ENCODE measurements at places on chromosomes 5 and 9.

GRCh38 chr9:127173063-127173462, 50.6 kb upstream of the ANGPTL2 start:
- DNase-seq = no peak

GRCh38 chr9:114285166-114285867, 37.6 kb upstream of the ORM1 start:
- DNase-seq = peak; percentile 29

DNA sequence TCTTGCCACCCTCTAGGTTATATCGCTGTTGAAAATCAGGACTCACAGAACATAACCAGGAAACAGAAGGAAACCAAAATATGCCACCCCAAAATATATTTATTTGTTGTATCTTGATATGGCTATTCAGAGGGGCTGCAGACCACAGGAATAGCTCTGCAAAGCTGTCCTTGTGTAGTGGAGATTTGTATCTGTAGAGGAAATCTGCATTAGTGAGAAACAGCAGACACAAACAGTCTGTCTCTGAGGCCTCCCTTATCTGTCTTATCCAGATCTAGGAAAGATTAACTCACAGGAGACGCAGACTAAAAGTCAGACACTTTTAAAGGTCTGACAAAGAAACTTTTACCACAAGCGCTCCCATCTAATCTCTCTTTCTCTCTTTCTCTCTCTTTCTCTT, 54.1 kb upstream of the CEMIP2 start:
- peak; percentile 71 for DNase-seq

- peak; percentile 61 for DNase-seq
Observed at GRCh38 chr5:173772384-173773059, 115.6 kb upstream of the CPEB4 start.

- no peak for DNase-seq
Observed at GRCh38 chr5:143448518-143448917, 45.0 kb upstream of the NR3C1 start.

DNA sequence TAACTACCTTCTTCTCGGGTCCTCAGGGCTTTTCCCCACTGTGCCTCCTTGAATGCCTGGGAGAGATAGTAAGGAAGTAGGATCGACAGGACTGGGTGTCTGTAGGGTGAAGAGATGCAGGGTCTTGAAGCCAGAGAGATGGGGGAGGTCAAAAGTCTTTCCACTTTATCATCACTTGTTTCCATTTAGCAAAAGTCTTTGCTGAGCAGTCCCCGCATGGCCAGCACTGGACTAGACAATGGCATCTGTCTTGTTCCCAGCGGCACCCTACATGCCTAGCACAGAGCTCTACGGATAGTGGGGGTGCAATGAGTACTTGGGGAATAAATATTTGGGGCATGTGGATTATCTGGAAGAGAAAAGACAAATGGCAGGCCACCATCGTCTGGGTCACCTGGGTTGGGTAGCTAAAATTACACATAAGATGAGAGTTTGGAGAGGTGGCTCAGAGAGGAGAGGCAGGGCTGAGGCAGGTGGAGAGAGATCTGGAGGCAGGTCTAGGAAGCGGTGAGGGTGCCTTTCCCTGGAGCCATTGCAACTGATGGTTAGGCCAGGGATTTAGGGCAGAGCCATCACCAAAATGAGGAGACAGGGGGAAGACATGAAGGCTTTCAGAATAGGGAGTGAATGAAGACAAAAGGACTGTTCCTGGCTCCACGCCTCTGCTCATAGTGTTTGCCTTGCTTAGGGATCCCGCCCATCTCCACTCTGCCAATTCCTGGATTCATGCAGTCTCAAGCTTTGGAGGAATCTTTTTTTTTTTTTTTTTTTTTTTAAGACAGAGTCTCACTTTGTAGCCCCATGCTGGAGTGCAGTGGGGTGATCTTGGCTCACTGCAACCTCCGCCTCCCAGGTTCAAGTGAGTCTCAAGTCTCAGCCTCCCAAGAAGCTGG, 250.8 kb upstream of the KLF4 start:
- no peak for DNase-seq

DNA sequence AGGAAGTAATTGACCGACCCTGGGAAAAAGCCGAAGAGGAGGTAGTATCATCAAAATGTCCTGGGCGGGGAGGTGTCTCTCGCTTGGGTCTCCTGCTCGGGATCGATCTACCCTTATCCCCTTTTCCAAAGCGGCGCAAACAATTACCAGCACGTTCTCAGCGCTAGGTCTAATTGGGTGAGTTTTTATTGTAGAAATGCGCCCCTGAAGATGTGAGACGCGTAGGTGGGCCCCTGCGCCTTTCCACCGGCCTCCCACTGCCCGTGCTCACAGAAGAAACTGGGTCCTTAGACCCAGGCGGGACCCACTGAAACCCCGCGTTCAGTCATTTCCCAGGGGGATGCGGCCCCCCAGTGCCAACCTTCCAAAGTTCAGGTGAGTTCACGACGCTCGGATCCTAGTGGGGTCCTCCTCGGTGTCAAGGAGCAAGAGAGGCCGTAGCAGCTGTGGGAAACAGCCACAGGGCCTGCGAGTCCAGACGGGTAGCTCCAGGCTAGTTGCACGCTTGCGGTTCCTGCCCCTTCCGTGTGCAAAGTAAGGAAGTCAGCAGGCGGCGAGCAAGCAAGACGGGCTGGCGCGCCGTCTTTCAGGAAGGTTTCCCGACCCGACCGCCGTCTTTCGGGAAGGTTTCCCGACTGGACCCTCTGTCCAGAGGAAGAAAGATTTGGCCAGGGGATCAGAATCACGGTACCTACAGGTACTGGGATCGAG, 1.5 kb downstream of the SMIM32 start:
- DNase-seq = peak; percentile 61

- DNase-seq = no peak
Observed at GRCh38 chr5:55624841-55625588, 87.1 kb downstream of the SLC38A9 start.

- peak; percentile 88 for DNase-seq
Observed at GRCh38 chr5:10536931-10537579, 26.8 kb upstream of the ANKRD33B start.

- peak; percentile 74 for DNase-seq
Observed at GRCh38 chr9:136848393-136849037, 694 bp upstream of the PHPT1 start.

DNA sequence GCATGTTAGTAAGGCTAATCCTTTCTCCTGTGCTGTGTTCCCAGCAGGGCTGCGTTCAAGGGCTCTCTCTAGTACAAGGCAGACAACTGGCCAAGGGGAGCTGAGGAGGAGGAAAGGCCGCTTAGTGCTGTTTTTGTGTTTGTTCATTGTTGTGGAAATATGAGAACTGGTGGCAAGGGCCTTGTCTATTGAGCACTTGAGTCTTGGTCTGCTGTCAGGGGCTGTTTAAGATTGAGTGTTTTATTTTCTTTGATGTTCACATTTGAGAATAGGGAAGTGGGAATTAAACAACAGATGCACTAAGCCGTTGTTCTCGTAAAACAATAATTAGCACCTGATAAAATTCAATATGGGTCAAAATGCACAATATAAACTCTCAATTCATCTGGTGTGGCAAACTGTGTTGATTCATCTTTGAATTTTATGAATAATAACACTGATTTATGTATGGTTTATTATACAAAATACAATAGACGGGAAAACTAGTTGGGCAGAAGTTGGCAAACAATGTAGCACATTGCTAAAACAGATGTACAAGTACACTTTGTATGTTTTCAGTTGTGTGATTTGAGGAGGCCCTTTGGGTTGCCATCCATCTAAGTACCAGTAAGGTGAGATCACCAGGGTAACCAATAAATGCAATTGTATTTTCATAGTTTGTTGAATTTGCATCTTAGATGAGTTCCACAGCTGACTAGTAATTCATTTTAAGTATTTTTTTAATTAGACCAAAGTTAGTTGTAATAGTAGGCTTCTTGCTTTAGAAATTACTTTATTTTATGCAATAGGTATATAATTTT, 97.6 kb upstream of the GRHPR start:
- DNase-seq = no peak

GRCh38 chr9:13731637-13732036, 452.1 kb upstream of the MPDZ start:
- DNase-seq = no peak

- no peak for DNase-seq
Observed at GRCh38 chr9:11347437-11347836, 734.6 kb upstream of the PTPRD start.

DNA sequence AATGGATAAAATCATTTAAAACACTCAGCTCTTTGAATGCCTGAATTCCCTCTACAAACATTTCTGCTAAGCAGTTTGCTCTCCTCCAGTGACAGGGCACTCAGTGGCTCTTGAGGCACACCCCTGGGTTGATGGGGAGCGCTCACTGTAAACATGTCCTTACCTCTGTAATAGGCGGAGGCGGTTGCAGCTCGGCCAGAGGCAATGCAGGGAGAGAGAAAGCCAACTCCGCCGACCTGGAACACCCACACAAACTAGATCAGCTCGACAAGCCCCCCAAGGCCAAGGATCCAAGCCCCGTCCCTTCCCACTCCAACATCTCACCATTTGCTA, 329 bp downstream of the CDC23 start:
- peak; percentile 44 for DNase-seq

DNA sequence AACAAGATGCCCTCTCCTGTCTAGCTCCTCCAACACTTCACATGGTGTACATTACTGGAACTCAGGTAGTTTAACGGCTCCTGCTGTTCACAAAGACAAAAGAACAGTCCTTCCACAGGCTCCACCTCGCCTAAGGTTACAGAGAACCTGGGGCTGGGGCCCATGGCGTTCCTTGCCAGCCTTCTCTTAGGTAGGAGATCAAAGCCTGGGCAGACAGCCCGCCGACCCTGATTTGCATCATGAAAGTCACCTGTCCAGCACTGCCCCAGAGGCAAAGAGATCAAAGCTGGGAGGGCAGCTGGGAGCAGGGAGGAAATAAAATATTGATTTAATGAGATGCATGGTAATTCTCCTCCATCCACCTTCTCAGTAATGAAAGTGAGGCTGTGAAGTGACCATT, 115.0 kb upstream of the SLIT3 start:
- DNase-seq = no peak

- no peak for DNase-seq
Observed at GRCh38 chr9:36548454-36548853, 24.2 kb upstream of the MELK start.

DNA sequence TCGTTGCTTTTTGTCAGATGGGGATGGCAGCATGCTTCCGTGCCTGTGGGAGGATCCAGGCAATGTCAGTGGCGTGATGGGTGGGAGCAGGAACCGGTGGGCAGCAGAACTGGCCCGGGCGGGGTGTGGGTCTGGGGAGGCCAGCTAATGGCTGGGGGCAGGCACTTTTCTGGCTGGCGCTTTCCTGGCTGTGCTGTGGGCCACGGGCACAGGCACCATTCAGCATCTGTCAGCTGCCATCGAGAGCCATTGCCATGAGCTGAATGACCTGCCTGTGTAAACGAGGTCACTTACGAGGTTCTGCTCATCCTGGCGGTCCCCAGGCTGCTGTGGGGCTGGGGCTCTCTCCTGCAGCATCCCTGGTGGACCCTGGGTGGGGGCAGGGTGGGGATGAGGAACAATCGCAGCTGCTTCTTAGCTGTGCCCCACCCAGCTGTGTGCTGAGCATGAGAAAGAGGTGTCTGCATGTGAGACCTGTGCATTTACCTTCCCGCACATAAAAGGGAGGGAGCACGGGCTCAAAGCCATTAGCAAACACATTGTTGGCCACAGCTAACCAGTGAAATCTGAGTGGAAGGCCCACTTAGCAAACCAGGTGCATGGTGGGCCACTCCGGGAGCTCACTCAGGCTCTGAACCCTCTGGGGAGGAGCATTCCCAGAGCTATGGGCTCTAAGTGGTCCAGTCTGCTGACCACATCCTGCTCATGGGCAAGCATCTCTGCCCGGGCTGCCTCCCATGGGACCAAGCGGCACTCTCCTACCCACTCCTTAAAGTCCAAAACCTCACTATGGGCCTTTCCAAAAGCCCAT, 41.3 kb upstream of the OLFM1 start:
- no peak for DNase-seq

- DNase-seq = no peak
Observed at GRCh38 chr5:43411495-43411894, 696 bp downstream of the CCL28 start.

GRCh38 chr9:87588339-87588738, 90.7 kb downstream of the DAPK1 start:
- DNase-seq = no peak

DNA sequence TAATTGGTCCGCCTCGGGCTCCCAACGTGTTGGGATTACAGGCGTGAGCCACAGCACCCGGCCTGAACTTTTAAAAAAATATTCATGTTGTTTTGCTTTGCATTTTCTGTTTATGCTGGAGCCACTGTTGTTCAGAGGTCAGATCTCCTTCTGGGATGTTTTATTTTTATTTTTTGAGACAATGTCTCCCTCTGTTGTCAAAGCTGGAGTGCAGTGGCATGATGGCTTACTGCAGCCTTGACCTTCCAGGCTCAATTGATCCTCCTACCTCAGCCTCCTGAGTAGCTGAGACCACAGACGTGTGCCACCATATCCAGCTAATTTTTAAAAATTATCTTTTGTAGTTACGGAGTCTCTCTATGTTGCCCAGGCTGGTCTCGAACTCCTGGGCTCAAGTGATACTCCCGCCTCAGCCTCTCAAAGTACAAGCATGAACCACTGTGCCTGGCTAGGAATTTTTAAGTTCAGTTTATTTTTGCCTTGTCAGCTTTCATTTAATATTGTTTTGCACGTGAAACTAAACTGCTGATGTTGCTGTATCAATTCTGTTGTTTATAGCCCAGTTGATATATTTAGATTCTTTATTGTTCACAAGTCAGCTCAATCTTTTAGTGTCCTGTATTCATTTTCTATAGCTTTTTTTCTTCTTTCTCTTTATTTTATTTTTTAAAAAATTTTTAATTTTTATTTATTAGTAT, 13.7 kb downstream of the TMEFF1 start:
- peak; percentile 9 for DNase-seq

- no peak for DNase-seq
Observed at GRCh38 chr9:13467157-13467556, 187.7 kb upstream of the MPDZ start.

- DNase-seq = no peak
Observed at GRCh38 chr5:1757511-1757910, 42.1 kb downstream of the MRPL36 start.

- no peak for DNase-seq
Observed at GRCh38 chr5:159403906-159404681, 73.8 kb upstream of the IL12B start.

DNA sequence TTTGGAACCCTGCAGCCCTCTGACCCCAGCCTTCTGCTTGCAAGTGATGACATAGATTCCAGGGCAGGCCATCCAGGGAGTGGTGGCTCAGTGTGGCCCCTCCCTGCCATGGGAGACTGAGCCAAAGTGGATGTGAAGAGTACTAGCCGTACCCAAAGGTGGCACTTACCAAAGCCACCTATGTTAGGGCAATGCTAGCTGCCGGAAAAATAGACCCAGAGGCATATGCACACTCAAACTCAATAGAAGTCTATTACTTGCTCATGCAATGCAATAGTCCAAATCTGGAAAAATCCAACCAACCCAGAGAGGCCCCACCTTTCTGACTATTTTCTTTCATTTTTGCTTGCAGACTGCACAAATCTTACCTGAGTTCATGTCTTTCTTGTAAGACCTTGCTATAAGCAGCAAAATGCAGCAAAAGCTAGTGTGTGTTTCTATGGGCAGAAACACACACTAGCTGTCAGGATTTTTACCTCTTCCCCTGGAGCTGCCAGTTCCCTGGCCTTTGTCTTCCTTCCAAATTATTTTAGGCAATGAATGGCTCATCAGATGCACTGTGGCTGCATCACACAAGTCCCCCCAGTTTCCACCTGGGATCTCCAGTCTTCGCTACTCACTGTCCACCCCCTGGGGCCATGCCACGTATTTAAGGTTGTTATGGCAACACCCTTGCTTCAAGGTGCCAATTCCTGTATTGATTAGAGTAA, 74.0 kb downstream of the HRH2 start:
- no peak for DNase-seq

GRCh38 chr9:69443178-69443577, 118.2 kb downstream of the ENTREP1 start:
- no peak for DNase-seq
